ENCODE measurements at places on chromosomes 4 and X.

DNA sequence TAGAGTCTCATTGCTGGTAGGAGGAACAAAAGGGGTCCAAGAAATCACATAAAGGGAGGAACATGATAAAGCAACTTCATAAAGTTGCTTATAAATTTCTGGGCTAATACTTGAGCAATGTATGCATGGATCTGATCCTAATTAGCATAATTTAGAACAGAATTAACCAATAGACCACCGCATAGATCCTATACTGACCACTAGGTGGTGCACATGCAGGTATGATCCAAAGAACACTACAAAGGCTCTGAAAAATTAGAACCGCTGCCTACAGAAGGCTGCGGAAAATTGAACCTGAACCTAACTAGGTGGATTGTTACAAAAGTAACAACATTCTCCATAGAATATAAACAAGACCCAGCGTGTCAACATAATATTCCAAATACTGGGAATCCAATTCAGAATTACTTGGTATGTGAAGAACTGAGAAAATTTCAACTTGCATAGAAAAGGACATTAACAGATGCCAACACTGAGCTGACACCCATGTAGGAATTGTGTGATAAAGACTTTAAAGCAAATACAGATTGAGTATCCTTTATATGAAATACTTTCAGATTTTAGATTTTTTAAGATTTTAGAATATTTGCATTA is 23.3 kb downstream of the BRCC3 start:
- DNase-seq, result peak; percentile 61

DNA sequence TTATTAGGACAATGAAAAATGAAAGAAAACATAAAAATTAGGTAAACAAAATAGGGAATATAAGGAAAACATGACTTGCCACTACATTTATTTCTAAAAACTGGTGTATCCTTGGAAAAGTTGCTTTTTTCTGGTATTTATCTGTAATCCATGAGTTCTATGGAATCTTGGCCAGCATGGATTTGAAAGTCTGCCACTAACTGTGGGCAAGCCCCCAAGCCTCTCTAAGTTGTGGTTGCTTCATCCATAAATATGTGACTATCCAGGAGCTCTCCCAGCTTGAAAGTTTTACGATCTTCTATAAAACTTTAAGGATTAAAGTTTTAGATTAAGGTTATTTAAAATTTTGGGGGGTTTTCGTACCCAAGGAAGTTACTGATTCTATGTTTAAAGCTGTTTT is 21.8 kb downstream of the RPS6KA3 start:
- no peak for DNase-seq

GRCh38 chr4:7327341-7327885 is 107.3 kb downstream of the PSAPL1 start:
- no peak for DNase-seq

GRCh38 chr4:33427676-33428075 is 2707.5 kb downstream of the PCDH7 start:
- no peak for DNase-seq

- DNase-seq, result no peak
Observed at GRCh38 chr4:124990398-124990797, 277.9 kb upstream of the ANKRD50 start.

- no peak for DNase-seq
Observed at GRCh38 chr4:100314057-100314456, 123.8 kb upstream of the DDIT4L start.

GRCh38 chrX:21990832-21991231 is 41.3 kb upstream of the PHEX start:
- no peak for DNase-seq

DNA sequence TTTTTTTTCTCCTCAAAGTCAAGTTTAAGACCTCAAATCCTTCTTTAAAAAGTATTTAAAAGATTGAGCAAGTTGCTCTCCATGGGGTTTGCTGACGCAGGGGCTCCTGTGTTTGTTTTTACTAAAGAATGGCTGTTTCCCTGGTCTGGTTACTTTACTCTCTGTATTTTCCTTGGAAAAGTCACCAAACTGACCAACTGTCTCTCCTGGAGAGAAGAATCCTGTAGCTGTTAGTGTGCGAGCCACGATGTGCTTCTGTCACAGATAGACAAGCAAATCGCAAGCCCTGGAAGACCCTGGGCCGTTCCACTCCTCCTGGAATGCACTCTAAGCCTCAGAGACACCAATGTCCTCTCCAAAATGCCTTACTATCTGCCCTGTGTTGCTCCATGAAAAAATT is 212.1 kb downstream of the CHIC2 start:
- no peak for DNase-seq

- DNase-seq, result no peak
Observed at GRCh38 chr4:171025343-171025742, 787.9 kb upstream of the GALNTL6 start.

GRCh38 chr4:59571805-59572430 is 1628.2 kb upstream of the ADGRL3 start:
- no peak for DNase-seq

GRCh38 chr4:7168106-7168505 is 24.2 kb upstream of the SORCS2 start:
- no peak for DNase-seq

- no peak for DNase-seq
Observed at GRCh38 chr4:184950926-184951325, 67.4 kb upstream of the HELT start.

GRCh38 chrX:70973221-70973620 is 42.3 kb upstream of the SLC7A3 start:
- no peak for DNase-seq

DNA sequence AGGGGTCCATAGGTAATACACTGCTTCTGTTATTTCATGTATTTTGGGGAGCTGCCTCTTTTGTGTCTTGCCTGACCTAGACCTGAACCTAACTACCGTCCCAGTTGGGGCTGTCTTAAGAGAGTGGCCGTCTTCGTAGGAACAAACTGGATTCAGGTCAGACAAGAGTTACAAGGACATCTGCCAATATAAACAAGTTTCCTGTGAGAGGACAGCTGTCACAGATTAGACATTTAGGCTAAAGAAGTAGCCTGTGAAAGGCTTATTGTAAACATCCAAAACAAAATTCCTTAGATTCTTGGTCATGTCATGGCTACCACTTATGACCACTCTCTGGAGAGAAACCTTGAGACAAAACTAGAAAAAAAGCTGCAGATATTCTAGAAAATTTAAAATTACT is 797.6 kb upstream of the AADAT start:
- no peak for DNase-seq

DNA sequence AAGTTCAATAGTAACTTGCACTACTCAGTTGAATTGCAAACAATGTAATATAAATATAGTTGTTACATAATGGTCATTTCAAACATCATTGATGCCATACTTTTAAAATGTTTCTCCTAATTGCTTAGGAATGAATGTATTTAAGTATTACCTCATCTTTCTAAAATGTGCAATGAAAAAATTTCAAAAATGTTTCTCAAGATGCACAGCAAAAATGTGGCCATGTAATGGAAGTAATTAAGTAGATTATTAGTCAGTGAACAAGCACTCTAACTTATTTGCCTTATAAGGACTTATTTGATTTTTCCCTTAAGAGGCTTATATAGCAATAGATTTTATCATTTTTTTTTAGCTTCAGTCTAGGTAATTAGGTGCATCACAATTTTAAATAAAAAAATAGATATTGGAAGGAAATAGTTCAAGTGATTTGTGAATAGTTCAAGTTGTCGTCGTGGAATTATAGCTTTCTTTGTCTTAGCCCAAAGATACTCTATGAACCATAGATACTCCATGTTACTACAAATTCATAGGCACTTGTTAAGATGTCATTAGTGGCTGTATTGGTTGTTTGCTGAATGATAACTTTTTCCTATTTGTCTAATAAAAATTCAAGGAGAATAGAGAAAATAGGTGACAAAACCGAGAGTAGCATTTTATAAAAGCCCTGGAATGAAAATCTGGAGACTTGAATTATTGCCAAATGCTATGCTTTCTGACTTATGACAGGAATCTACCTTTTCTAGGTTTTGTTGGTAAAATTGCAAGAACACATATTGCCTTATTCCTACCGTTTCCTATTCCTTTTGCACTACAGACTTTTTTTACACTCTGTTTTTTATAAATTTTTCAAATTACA is 118.5 kb downstream of the TLL1 start:
- DNase-seq, result no peak

GRCh38 chr4:106471151-106471550 is 102.6 kb upstream of the GIMD1 start:
- DNase-seq, result no peak

DNA sequence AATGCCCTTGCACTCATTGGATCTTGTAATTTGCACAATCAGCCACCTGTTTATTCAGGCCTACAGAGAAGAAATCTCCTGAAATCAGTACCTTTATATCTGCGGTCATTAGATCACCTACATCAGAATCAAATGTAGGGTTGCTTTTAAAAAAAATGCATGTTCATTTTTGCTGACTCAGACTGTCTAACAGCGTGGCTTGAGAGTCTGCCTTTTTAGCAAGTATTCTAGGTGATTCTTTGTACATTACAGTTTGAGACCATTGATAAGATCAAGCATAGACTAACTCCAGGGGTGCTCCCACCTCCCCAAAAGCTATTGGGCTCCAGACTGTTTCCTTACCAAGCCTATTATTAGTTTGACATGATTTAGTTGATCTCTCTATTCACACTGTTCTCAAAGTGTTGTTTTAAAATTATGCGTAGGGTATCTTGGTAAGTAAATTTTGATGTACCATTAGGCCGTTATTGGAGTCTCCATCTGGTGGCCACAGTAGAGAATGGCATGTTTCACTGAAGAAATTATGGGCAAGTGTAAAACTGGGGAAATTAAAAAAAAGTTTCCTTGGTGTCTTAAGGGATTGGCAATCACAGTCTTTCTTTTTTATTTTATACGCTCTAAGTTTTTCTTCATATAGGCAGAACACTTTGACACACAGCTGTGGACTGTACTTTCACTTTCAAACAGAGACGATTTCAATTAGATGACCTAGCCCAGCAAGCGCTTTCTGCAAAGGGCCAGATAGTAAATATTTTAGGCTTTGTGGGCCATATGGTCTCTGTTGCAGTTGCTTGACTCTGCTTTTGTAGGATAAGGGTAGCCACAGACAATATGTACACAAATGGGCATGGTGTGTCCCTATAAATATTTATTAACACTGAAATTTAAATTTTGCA is 33.7 kb upstream of the MSL3 start:
- peak; percentile 29 for DNase-seq

DNA sequence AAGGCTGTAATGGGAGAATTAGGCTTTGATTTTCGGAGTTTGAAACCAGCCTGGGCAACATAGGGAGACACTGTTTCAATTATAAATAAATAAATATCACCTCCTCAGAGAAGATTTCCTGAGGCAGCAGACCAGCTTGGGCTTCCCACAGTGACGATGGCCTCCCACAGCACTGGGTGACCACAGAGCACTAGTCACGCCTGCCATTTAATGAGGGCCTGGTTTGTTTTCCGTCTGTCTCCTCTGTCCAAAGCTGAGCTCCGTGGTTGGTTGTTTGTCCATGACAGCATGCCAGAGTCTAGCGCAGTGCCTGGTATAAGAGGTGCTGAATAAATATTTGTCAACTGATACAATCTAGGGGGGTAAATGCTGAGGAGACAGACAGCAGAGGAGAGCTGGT is 10.4 kb upstream of the PDGFRA start:
- no peak for DNase-seq

DNA sequence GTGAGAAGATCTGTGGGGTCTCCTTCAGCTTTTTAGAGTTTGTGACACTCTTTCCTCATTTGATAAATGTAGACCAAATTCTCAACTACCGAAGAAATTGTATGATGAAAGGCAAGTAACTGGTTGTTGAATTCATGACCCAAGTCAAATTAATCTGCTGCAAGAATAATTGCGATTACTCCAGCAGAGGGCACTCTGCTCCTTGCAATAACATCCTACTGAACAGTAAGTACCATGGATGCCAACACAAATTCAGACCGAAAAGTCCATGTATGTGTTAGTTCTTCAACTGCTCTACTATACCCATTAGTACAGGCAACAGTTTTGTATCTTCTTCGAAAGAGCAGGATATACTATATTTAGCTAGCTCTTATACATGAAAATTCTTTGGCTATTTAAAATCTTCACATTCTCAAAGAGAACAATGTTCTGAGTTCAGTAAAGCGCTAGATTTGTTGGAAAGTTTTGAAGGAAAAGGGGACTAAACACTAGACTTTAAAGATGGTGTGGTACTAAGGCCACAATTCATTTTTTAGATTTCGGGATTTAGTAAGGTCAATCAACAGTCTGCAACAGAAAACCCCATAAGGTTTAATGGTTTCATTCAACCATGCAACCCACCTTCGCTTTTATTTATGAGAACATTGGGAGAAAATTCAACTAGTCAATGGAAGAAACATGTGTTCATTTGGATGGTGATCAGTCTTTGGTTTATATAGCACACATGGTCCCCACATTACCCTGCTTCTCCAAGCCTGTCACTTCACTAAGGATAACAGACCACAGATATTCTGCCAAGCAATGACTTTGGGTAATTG is 105.4 kb upstream of the TBC1D9 start:
- peak; percentile 55 for DNase-seq

GRCh38 chrX:131617182-131617581 is 73.3 kb downstream of the OR13H1 start:
- DNase-seq, result no peak

DNA sequence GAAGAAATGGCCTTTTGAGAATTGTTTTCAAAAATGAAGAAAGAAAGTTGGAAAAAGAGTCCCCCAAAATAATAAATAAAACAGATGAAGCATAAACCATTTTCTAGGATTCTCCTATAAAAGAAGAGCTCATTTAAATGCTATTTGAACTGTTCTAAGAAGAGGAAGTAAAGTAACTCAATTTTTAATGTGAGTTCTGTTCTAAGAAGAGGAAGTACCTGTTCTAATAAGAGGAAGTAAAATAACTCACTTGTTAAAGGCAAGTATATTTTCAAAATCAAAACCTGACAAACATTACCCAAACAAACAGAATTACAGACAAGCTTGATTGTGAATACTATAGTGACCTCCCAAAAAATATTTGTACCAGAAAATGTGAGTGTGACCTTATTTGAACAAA is 1326.3 kb downstream of the C4orf33 start:
- DNase-seq, result no peak

Measured in CD4-positive, alpha-beta T cell treated with Interleukin-21 for 1 hour (primary cell).